Osteoblast (primary cell): ENCODE measurements at places on chromosomes 11 and 22. TPM values are rescaled to one million over a fixed set of nuclear protein-coding genes. Genes with fewer than 3 reads are reported as not detected.

GRCh38 chr11:12243911-12244550, 133.3 kb upstream of the PARVA start:
- no peak overlapping the region for H3K4me3 ChIP-seq
- H3K4me1 ChIP-seq: peaks cover 11% of the 10 kb centered on the region
- H3K36me3 ChIP-seq: peaks cover 100% of the 10 kb centered on the region
- DNase-seq: peak; percentile 5
- H3K27me3 ChIP-seq: no peaks in the 10 kb centered on the region

GRCh38 chr11:32829680-32830412, at the start of gene PRRG4:
Gene PRRG4 (plus strand): TSS chr11:32829927. CDS start chr11:32830530, 603 bp downstream.
- no peak within 1 kb of the TSS for H3K27ac ChIP-seq
- peaks cover 3% of the 10 kb centered on the region for H3K4me1 ChIP-seq
- peak; percentile 94 for DNase-seq

DNA sequence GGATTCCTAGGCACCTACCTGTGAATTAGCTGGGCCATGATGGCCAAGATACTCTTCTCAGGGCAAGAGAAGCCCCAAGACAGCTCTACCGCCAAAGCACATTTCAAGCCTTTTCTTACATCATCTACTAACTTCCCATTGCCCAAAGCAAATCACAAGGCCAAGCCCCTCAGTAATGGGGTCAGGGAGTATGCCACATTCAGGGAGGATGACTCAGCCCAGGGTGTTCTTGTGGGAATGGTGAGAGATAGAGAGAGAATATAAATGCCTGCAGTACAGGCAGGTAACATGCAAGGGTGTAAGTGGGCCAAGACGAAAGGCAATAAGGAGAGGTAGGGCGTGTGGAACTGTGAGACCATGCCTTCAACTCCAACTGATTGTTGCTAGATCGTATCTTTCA, 162.5 kb upstream of the ISX start:
- no peak overlapping the region for H3K4me3 ChIP-seq
- DNase-seq: no peak
- no peaks in the 10 kb centered on the region for H3K4me1 ChIP-seq
- H3K27me3 ChIP-seq: no peaks in the 10 kb centered on the region

GRCh38 chr11:7501894-7502293, 11.9 kb upstream of the PPFIBP2 start:
- no peaks in the 10 kb centered on the region for H3K27me3 ChIP-seq
- no peak overlapping the region for H3K4me3 ChIP-seq
- H3K4me1 ChIP-seq: no peaks in the 10 kb centered on the region
- H3K36me3 ChIP-seq: no peaks in the 10 kb centered on the region
- DNase-seq: no peak

GRCh38 chr11:128890543-128891368, at the start of gene KCNJ5:
Gene KCNJ5 (plus strand): TSS chr11:128891356. CDS start chr11:128911274, 19,918 bp downstream.
- H3K36me3 ChIP-seq: no peaks in the 10 kb centered on the region
- peaks cover 7% of the 10 kb centered on the region for H3K4me1 ChIP-seq
- H3K27me3 ChIP-seq: peaks cover 38% of the 10 kb centered on the region

- H3K4me3 ChIP-seq: no peak overlapping the region
- H3K36me3 ChIP-seq: no peaks in the 10 kb centered on the region
- H3K4me1 ChIP-seq: no peaks in the 10 kb centered on the region
- H3K27ac ChIP-seq: no peak overlapping the region
Observed at GRCh38 chr11:71192629-71193028, 59.7 kb downstream of the SHANK2 start.

CHRNA10 gene
- 0.29 and 0.72 TPM in 2 replicates for total RNA-seq
